Glutamatergic neuron (in vitro differentiated cells): ENCODE measurements at places on chromosomes 3 and 15. TPM values are rescaled to one million over a fixed set of nuclear protein-coding genes. Genes with fewer than 3 reads are reported as not detected.
A peak's percentile ranks its signal among the peaks of the same experiment; 100 is the strongest.

Gene RBPMS2
- total RNA-seq: 2.0 TPM

- DNase-seq: no peak
- no peaks in the 10 kb centered on the region for H3K36me3 ChIP-seq
- H3K4me3 ChIP-seq: no peak overlapping the region
- no peak overlapping the region for H3K27ac ChIP-seq
- H3K27me3 ChIP-seq: no peaks in the 10 kb centered on the region
These were observed 1218.1 kb downstream of the ROBO2 start for GRCh38 chr3:78257951-78258530.

- no peaks in the 10 kb centered on the region for H3K27me3 ChIP-seq
- no peaks in the 10 kb centered on the region for H3K36me3 ChIP-seq
- no peak overlapping the region for H3K27ac ChIP-seq
These were observed 417.0 kb upstream of the AGTR1 start for GRCh38 chr3:148280623-148281242.

- no peaks in the 10 kb centered on the region for H3K36me3 ChIP-seq
- H3K27me3 ChIP-seq: no peaks in the 10 kb centered on the region
- H3K4me3 ChIP-seq: no peak overlapping the region
- H3K27ac ChIP-seq: no peak overlapping the region
- no peak for DNase-seq
- no peaks in the 10 kb centered on the region for H3K4me1 ChIP-seq
These were observed 28.5 kb downstream of the DNAJC13 start for GRCh38 chr3:132445817-132446216.

DNA sequence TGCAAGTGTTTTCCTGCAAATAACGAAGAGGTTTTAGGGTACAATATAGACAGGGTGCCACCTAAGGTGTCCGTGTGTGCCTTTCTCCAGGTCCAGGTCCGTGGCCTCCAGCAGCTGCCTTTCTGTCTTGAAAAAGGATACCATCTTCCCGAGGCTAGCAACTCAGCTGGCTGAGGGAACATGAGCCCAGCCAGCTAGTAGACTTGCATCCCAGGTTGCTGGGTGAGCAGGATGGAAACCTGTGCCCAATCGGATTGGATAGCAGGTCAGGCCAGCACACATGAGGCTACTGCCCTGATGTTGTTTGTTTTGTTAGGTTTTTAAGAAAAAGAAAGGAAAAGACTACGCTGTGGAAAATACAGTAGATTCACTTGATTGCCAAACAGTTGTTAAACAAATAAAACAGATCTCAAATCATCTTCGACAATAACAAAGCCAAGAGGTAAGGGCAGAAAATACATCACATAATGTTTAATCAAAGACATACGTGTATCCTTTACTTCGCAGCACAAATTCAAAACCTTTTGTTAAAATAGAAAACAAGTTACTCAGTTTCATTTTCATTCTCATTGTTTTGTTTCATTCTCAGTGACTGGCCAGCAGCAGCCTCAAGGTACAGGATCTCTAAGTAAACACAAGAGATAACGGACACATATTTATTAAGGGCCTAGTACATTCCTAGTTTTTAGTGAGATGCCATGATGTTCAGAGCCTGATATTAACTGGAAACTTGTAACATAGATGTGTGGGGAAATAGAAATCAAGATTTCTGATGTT, 661.2 kb upstream of the NR2F2 start:
- DNase-seq: no peak
- H3K4me3 ChIP-seq: no peak overlapping the region
- H3K4me1 ChIP-seq: no peaks in the 10 kb centered on the region
- no peaks in the 10 kb centered on the region for H3K27me3 ChIP-seq
- H3K27ac ChIP-seq: no peak overlapping the region

- peaks cover 15% of the 10 kb centered on the region for H3K4me1 ChIP-seq
- peak overlapping the region; percentile 97 for H3K4me3 ChIP-seq
- peak overlapping the region; percentile 36 for H3K27ac ChIP-seq
- peaks cover 2% of the 10 kb centered on the region for H3K36me3 ChIP-seq
These were observed 353 bp downstream of the ATG3 start for GRCh38 chr3:112561484-112561733.

DNA sequence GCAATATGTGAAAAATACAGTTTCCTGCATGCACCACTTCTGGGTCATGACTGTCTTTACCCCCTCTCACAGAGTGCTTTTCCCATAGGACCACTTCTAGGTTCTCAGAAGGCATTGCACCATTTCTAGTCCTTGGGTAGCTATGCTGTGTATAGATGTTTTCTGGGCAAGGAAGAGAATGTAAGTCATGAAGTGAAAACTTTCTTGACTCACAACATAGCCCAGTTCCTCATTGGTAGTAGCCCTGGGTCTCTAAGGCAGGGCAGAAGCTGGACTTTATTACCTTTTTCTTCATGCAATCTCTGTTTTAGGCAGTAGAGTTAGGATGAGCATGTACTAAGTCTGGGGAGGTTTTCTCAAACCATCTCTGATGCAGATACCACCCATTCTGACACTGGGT, 203.1 kb downstream of the EPHB1 start:
- no peaks in the 10 kb centered on the region for H3K36me3 ChIP-seq
- no peak overlapping the region for H3K27ac ChIP-seq
- no peak for DNase-seq
- H3K4me3 ChIP-seq: no peak overlapping the region

- H3K27ac ChIP-seq: peak overlapping the region; percentile 46
- no peak overlapping the region for H3K4me3 ChIP-seq
- DNase-seq: no peak
- H3K36me3 ChIP-seq: peaks cover 6% of the 10 kb centered on the region
- no peaks in the 10 kb centered on the region for H3K27me3 ChIP-seq
These were observed 23.5 kb upstream of the LRRFIP2 start for GRCh38 chr3:37197810-37198371.

Gene LRRK1
- 1.5 TPM for total RNA-seq

Gene KNG1
- not detected for total RNA-seq

- DNase-seq: no peak
- no peaks in the 10 kb centered on the region for H3K36me3 ChIP-seq
- H3K27ac ChIP-seq: no peak overlapping the region
- no peak overlapping the region for H3K4me3 ChIP-seq
These were observed 85.6 kb upstream of the GAP43 start for GRCh38 chr3:115537669-115538068.

Gene UNC13C
- 0.49 TPM for total RNA-seq

- peaks cover 8% of the 10 kb centered on the region for H3K4me1 ChIP-seq
- H3K4me3 ChIP-seq: no peak overlapping the region
- no peak for DNase-seq
- no peak overlapping the region for H3K27ac ChIP-seq
- H3K27me3 ChIP-seq: peaks cover 2% of the 10 kb centered on the region
These were observed 40.4 kb upstream of the SLC41A3 start for GRCh38 chr3:126124148-126124868.

Gene SNTN
- total RNA-seq: not detected

Gene SLC9A9
- total RNA-seq: 11.4 TPM

DNA sequence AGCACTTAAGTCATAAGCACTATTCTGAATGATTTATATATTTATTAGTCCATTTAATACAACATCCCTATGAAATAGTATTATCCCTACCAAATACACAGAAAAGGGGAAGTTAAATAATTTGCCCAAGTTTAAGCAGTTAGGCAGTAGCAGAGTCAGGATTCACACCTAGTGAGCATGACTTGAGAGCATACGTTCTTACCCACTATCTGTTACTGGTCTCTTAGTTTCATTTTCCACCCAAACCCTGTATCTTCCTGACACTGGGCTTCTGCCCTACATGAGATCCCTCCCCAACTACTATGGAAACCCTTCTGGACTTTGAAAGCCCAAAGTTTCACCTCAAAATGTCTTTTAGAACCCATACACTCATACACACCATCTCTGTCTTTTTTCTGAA, 4.4 kb upstream of the ATOSA start:
- no peak overlapping the region for H3K4me3 ChIP-seq
- H3K27ac ChIP-seq: no peak overlapping the region
- H3K27me3 ChIP-seq: peaks cover 4% of the 10 kb centered on the region
- no peaks in the 10 kb centered on the region for H3K36me3 ChIP-seq
- H3K4me1 ChIP-seq: no peaks in the 10 kb centered on the region

DNA sequence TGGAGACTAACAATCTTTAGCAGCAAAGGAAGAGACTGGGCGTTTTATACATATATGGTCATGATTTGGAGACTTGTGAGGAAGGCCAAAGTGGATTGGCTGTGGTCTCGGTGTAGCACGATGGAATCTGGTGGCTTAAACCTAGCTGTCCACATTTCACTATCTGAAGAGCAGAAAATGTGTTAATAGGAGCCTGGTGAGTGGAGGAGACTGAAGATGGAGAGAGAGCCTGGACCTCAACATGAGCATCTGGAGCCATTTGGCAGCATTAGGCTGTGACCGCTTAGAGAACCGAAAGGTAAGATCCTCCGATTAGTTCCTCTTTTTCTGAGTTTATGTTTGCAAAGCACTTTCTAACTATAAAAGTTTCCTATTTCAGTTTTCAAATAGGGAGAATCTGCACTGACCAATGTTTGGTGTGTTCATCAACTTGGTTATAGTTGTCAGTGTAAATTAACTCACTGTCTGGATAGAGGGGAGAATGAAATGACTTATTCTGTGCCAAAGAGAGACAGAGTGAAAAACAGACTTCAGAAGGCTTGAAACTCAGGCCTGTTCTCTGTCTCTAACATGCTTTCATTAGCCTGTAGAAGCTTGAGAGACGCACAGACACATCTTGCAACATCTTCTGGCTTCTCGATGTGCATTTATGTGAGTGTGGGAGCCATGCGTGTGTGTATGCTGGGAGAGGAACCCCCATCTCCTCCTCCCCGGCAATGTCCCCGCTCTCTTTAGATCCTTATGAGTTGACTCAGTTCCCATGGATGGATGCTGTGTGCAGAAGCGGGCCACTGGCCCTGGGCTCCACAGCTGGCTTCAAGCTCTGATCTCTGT, 244.7 kb upstream of the TBL1XR1 start:
- H3K27me3 ChIP-seq: peaks cover 5% of the 10 kb centered on the region
- no peak for DNase-seq
- no peak overlapping the region for H3K27ac ChIP-seq
- H3K4me3 ChIP-seq: no peak overlapping the region
- no peaks in the 10 kb centered on the region for H3K36me3 ChIP-seq

GRCh38 chr15:66411190-66411589, 24.5 kb downstream of the MAP2K1 start:
- H3K4me1 ChIP-seq: peaks cover 32% of the 10 kb centered on the region
- no peaks in the 10 kb centered on the region for H3K36me3 ChIP-seq
- H3K27me3 ChIP-seq: no peaks in the 10 kb centered on the region
- H3K4me3 ChIP-seq: no peak overlapping the region
- H3K27ac ChIP-seq: no peak overlapping the region
- no peak for DNase-seq

DNA sequence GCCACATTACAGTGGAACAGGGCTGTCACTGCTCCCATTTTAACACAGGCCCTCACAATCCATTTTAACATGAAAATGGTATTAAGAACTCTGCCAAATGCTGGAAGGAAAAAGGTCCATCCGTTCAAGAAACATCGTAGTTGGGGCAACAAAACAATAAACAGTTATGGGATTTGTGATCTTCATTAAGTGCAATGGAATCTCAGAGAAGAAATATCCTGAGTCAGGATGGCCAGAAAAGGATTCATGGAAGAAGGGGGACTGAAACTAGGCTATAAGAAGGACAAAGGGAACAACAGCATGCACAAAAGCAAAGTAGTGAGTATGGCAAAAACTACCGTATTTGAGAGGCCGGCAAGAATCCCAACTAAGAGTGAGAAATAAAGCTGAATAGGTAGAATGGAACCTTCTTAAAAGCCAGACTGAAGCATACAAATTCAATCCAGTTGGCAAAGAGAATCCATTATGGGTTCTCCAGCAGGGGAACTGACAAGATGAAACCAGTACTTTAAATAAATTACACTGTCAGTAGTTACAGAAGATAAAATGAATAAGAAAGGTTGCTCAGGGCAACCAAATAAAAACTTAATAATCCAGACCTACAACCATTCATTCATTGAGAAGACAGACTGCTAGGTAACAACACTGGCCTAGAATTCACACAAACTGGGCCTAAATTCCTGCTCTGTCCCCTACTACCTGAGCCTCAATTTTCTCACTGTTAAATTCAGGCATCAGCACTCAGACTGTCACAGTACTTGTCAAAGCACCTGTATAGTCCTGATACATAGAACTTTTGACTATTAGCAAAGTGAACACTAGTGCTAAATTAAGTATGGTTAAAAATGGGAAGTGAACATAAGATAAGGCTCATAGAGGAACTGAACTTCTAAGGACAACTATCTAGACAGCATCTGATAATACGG, 6.3 kb downstream of the TBL1XR1 start:
- H3K27ac ChIP-seq: no peak overlapping the region
- no peak overlapping the region for H3K4me3 ChIP-seq
- H3K27me3 ChIP-seq: peaks cover under 1% of the 10 kb centered on the region
- DNase-seq: no peak
- H3K4me1 ChIP-seq: peaks cover 15% of the 10 kb centered on the region

Gene NLGN1
- total RNA-seq: 50.2 TPM

Gene ACOX2
- total RNA-seq: 0.59 TPM

- peaks cover 6% of the 10 kb centered on the region for H3K27me3 ChIP-seq
- H3K4me3 ChIP-seq: no peak overlapping the region
- H3K36me3 ChIP-seq: peaks cover 17% of the 10 kb centered on the region
- H3K27ac ChIP-seq: no peak overlapping the region
- peaks cover 5% of the 10 kb centered on the region for H3K4me1 ChIP-seq
These were observed 36.5 kb downstream of the ANAPC13 start for GRCh38 chr3:134449277-134449676.
